Psoas muscle (tissue), 8 donors: ENCODE measurements at places on chromosomes 13 and 19.

GRCh38 chr19:2223959-2224358 is 12.2 kb downstream of the PLEKHJ1 start:
- no peak for DNase-seq

DNA sequence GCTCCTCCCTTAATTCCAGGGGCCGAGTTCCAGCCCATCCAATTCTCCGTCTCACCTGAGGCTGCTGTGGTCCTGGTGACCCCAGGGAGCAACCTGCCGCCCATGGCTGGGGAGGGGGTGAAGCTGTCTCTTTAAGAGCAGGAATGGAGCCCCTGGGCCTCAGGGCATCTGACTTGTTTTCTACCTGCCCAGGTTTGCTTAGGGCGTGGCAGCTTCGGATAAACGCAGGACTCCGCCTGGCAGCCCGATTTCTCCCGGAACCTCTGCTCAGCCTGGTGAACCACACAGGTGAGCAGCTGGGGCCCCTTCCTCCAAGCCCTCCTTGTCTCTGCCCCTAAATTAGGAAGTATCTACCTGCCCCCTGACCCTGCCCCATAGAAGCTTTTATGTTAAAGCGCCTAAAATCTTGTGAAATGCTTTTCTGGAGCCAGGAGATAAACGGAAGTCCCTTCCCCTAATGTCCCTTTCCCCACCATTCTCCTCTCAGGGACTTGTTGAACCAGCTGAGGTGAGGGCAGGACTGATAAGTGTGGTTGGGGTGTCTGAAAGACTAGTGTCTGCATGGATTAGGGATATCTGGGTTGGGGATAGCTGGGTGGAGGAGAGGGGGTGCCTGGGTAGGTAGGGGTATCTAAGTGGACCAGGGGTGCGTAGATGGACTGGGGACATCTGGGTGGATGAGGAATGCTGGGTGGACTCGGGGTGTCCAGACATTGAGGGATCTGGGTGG is 614 bp downstream of the FXYD3 start:
- DNase-seq: no peak

- no peak for DNase-seq
Observed at GRCh38 chr13:111449041-111449440, 128.6 kb downstream of the TEX29 start.

GRCh38 chr19:13906521-13906904 is 512 bp downstream of the CC2D1A start:
- DNase-seq: no peak

- DNase-seq: no peak
Observed at GRCh38 chr13:39037410-39037879, 444 bp downstream of the PROSER1 start.

DNA sequence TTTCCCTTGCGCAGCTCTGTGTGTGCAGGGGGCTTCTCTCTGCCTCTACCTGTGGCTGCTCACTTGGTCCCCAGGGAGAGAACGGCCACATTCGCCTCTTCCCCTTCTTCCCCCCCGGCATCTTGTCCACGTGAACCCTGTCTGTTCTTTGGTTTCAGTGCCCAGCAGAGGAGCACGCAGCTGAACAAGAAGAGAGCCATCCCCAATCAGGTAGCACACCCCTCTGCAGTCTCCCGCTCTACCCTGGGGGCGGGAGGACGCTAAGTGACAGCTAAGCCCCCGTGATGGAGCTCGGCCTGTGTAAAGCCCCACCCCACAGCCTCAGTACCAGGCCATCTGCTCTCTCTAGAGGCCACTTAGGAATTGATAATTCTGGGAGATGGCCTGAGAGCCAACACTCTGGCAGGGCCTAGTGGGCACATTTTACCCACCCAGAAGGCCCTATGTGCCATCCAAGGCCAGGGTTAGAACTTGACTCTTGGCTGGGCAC is 30.2 kb downstream of the TMED1 start:
- DNase-seq: no peak

GRCh38 chr13:91889641-91890040 is 491.2 kb downstream of the GPC5 start:
- no peak for DNase-seq

DNA sequence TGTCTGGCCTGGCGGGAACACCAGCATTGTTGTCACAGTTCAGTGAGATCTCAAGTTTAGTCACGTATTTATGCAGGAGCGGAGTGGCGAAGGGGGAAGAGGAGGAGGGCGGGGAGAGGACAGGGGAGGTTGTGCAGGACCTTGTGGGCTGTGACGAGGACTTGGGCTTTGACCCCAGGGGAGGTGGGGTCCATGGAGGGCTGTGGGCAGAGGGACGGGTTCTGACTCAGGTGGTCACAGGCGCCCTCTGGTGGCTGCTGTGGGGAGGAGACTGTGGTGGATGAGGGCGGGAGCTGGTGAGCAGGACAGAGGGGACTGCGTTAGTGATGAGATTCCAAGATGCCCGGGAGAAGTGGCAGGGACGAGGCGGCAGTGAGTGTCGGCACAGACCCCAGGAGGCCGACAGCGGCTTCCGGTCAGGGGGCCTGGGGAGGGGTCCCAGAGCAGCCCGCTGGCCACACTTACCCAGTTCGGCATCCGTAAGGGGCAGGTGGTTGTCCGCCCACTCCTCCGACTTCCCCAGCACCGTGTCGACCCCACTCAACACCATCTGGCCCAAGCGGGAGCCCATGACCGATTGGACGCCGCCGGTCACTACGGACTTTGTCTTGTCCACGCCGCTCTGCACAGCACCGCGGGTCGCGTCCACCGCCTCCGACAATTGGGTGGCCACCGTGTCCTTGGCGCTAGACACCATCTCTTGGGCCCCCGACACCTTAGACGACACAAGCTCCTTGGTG is 15.7 kb downstream of the PLIN3 start:
- DNase-seq: peak; percentile 79

- DNase-seq: no peak
Observed at GRCh38 chr13:27476943-27477703, 26.8 kb upstream of the MTIF3 start.
